ENCODE measurements at places on chromosomes 7 and 10. TPM values are rescaled to one million over a fixed set of nuclear protein-coding genes. Genes with fewer than 3 reads are reported as not detected.
A peak's percentile ranks its signal among the peaks of the same experiment; 100 is the strongest.

The DPY19L1 gene
- 11.3 TPM for total RNA-seq

DNA sequence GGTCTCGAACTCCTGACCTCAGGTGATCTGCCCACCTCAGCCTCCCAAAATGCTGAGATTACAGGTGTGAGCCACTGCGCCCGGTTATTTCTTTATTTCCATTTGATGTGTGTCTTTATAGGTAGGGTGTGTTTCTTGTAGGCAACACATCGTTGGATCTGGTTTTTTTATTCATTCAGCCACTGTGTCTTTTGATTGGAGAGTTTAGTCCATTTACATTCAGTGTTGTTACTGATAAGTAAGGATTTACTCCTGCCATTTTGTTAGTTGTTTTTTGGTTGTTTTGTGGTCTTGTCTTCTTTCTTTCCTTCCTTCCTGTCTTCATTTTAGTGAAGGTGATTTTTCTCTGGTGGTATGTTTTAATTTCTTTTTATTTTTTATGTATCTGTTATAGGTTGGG, 16.9 kb downstream of the TMEM248 start:
- no peak overlapping the region for H3K4me3 ChIP-seq
- no peak overlapping the region for H3K27ac ChIP-seq
- H3K36me3 ChIP-seq = no peaks in the 10 kb centered on the region
- H3K27me3 ChIP-seq = no peaks in the 10 kb centered on the region
- H3K4me1 ChIP-seq = peaks cover 7% of the 10 kb centered on the region
- DNase-seq = no peak

The GPR26 gene
- not detected for total RNA-seq

GRCh38 chr7:148903504-148903903, 19.4 kb upstream of the EZH2 start:
- H3K27ac ChIP-seq = no peak overlapping the region
- H3K36me3 ChIP-seq = no peaks in the 10 kb centered on the region
- no peak for DNase-seq
- no peaks in the 10 kb centered on the region for H3K4me1 ChIP-seq
- no peak overlapping the region for H3K4me3 ChIP-seq

- no peak for DNase-seq
- peak overlapping the region; percentile 47 for H3K27ac ChIP-seq
- H3K36me3 ChIP-seq = no peaks in the 10 kb centered on the region
- H3K27me3 ChIP-seq = no peaks in the 10 kb centered on the region
- H3K4me1 ChIP-seq = no peaks in the 10 kb centered on the region
Observed at GRCh38 chr7:39720586-39720985, 97.2 kb downstream of the RALA start.

- no peak overlapping the region for H3K4me3 ChIP-seq
- no peaks in the 10 kb centered on the region for H3K27me3 ChIP-seq
- H3K36me3 ChIP-seq = no peaks in the 10 kb centered on the region
- no peak for DNase-seq
- H3K27ac ChIP-seq = no peak overlapping the region
Observed at GRCh38 chr10:29228562-29228961, 60.3 kb upstream of the LYZL1 start.

The CUX1 gene
- total RNA-seq = 65.3 TPM

GRCh38 chr10:48384699-48384982, 78.2 kb downstream of the MAPK8 start:
- peaks cover 26% of the 10 kb centered on the region for H3K4me1 ChIP-seq
- no peak overlapping the region for H3K4me3 ChIP-seq
- no peak overlapping the region for H3K27ac ChIP-seq
- DNase-seq = no peak

DNA sequence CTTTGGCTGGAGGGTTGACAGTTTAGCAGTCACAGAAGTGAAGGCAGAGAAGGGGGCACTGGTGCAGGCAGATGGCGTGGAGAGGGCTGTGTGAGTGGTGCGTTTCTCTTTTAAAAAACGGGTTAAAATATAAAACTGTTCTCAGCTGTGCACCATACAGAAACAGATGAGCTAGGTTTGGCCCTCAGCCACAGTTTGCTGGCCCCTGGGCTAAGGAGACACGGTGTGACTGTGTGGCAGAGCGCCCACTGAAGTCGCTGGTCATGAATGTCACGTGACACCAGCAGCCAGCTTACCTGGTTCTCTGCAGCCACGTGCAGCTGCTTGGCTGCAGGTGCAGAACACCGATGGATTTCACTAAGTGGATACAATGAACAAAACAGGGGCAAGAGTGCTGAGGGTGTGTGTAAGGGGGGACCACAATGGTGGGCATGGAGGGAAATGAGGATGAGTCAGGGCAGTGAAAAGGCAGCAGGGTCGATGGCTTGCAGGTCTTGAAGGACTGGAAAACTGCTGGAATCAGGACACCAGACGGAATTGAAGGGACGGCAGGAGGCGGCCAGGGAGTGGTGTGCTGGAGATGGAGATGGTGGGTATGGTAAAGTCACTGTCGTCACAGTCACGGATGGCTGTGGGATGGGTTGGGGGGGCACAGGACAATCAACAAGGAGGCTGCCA, 7.4 kb downstream of the ZNF746 start:
- H3K36me3 ChIP-seq = peaks cover 6% of the 10 kb centered on the region
- no peak for DNase-seq
- no peak overlapping the region for H3K4me3 ChIP-seq
- no peaks in the 10 kb centered on the region for H3K27me3 ChIP-seq
- H3K4me1 ChIP-seq = peaks cover 2% of the 10 kb centered on the region

DNA sequence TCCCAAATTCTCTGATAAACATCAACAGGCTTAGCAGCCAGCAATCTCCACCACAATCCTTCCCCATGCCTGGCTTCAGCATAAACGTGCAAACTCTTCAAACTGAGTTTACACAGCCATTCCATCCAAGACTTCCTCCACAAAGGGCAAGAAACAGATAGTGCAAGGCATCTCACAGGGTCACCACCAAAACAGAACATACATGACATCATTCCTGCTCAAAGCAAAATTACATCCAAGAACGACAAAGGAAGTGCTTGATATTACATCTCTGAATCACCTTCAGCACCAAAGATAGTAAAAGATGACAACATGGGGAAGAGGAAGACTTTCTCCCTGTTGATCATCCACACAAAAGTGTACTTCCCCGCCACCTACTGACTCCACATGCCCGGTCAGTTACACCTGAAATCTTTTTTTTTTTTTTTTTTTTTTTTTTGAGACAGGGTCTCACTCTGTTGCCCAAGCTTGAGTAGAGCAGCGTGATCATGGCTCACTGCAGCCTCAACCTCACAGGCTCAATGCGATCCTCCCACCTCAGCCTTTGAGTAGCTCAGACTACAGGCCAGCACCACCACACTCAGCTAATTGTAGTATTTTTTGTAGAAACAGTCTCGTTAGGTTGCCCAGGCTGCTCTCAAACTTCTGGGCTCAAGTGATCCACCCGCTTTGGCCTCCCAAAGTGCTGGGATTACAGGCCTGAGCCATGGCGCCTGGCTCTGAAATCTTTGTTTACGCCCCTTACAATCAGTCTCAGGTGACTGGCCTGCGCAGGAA, 127.5 kb downstream of the PARD3 start:
- H3K27me3 ChIP-seq = no peaks in the 10 kb centered on the region
- H3K36me3 ChIP-seq = no peaks in the 10 kb centered on the region
- no peak for DNase-seq
- H3K4me1 ChIP-seq = peaks cover 40% of the 10 kb centered on the region

The NRF1 gene
- total RNA-seq = 22.6 TPM

- no peak for DNase-seq
- H3K27ac ChIP-seq = no peak overlapping the region
- H3K4me1 ChIP-seq = no peaks in the 10 kb centered on the region
Observed at GRCh38 chr7:67391168-67391567, 394.5 kb downstream of the TYW1 start.

- H3K27ac ChIP-seq = no peak overlapping the region
- peaks cover 28% of the 10 kb centered on the region for H3K4me1 ChIP-seq
- no peaks in the 10 kb centered on the region for H3K27me3 ChIP-seq
- DNase-seq = no peak
- H3K4me3 ChIP-seq = no peak overlapping the region
Observed at GRCh38 chr7:117325836-117326235, 3.0 kb upstream of the WNT2 start.

The ATOH7 gene
- total RNA-seq = not detected

The SPDYE8 gene
- total RNA-seq = not detected

The CYP26C1 gene
- not detected for total RNA-seq

The GIMAP4 gene
- total RNA-seq = 25.3 TPM

- H3K27ac ChIP-seq = no peak overlapping the region
- no peaks in the 10 kb centered on the region for H3K27me3 ChIP-seq
- H3K4me1 ChIP-seq = no peaks in the 10 kb centered on the region
- no peak overlapping the region for H3K4me3 ChIP-seq
- no peaks in the 10 kb centered on the region for H3K36me3 ChIP-seq
Observed at GRCh38 chr10:44799966-44800365, 111.2 kb upstream of the TMEM72 start.

The TRPV6 gene
- total RNA-seq = 7.9 TPM

GRCh38 chr10:28385748-28386502, 83.1 kb upstream of the MPP7 start:
- no peak overlapping the region for H3K4me3 ChIP-seq
- no peaks in the 10 kb centered on the region for H3K36me3 ChIP-seq
- H3K27me3 ChIP-seq = no peaks in the 10 kb centered on the region
- DNase-seq = no peak
- peak overlapping the region; percentile 13 for H3K27ac ChIP-seq

GRCh38 chr10:101415884-101416283, 61.9 kb downstream of the BTRC start:
- H3K36me3 ChIP-seq = no peaks in the 10 kb centered on the region
- no peak overlapping the region for H3K27ac ChIP-seq
- no peaks in the 10 kb centered on the region for H3K27me3 ChIP-seq
- no peak overlapping the region for H3K4me3 ChIP-seq
- no peak for DNase-seq
- no peaks in the 10 kb centered on the region for H3K4me1 ChIP-seq

DNA sequence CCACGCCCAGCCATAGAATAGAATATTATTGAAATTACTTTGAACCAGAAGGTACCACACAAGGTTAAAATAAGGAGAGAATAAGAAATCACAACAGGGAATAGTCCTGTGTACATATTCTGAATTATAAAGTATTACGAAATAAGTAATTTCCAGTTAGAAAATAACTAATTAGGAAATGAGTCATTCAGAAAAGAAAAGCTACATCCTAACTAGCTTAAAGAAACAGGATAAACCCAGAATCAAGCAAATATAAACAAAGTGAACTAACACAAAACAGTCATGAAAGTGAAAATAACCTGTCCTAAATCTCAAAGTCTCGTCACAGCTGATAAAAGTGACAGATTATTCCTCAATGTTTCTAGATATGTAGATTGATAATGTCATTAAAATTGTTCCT, 74.8 kb upstream of the NEBL start:
- no peaks in the 10 kb centered on the region for H3K36me3 ChIP-seq
- no peak overlapping the region for H3K4me3 ChIP-seq
- H3K4me1 ChIP-seq = no peaks in the 10 kb centered on the region

- no peak overlapping the region for H3K27ac ChIP-seq
- H3K36me3 ChIP-seq = peaks cover 4% of the 10 kb centered on the region
- no peaks in the 10 kb centered on the region for H3K27me3 ChIP-seq
- no peak for DNase-seq
- H3K4me3 ChIP-seq = no peak overlapping the region
- peaks cover 7% of the 10 kb centered on the region for H3K4me1 ChIP-seq
Observed at GRCh38 chr7:106273009-106273668, 11.6 kb downstream of the NAMPT start.

The WDFY4 gene
- 6.4 TPM for total RNA-seq

DNA sequence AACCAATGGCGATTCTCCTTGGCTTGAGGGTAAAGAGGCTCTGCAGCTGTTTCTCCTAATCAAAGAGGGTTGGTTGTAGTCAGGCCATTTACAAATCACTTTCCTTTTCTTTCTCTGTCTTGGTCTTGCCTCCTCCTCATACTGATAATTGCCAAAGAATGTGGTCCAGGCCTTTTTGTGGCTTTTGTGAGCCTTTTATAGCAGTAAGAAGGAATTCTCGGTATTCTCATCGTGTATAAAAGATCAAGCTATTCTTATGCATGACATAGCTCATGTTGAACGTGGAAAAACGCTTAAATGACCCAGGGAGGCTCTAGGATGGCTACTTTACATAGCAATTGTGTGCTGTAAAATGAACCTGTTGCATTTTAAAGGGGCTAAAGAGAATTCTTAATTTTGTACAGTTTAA, 62.6 kb downstream of the RBM20 start:
- H3K27ac ChIP-seq = no peak overlapping the region
- no peaks in the 10 kb centered on the region for H3K36me3 ChIP-seq

DNA sequence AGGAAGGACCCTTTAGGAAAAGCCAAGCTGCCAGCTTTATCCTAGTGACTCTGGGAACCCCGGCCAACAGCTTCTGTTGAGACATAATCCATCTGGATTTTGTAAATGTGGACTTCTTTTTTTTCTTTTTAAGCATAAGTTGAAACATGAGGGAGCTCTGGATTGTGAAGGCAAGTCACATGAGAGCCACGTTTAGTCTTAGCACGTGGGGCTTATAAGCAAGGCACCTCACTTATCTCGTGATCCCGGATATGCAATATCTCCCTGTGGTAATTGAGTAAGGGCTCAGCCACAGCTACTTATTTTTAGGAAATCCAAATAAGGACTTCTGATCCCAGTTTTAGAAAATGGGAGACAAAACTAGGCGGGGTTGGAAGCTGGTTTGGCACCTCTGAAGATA, 111.2 kb upstream of the PTN start:
- DNase-seq = peak; percentile 94
- H3K36me3 ChIP-seq = no peaks in the 10 kb centered on the region
- H3K27me3 ChIP-seq = no peaks in the 10 kb centered on the region
- H3K4me1 ChIP-seq = no peaks in the 10 kb centered on the region
- peak overlapping the region; percentile 64 for H3K27ac ChIP-seq

The FXYD4 gene
- not detected for total RNA-seq

- no peaks in the 10 kb centered on the region for H3K27me3 ChIP-seq
- H3K27ac ChIP-seq = no peak overlapping the region
- H3K4me1 ChIP-seq = peaks cover 10% of the 10 kb centered on the region
- H3K36me3 ChIP-seq = no peaks in the 10 kb centered on the region
Observed at GRCh38 chr7:159209429-159209828, 64.8 kb upstream of the VIPR2 start.

GRCh38 chr10:44958898-44959246, 730 bp upstream of the RASSF4 start:
- H3K27ac ChIP-seq = peak overlapping the region; percentile 83
- peaks cover 50% of the 10 kb centered on the region for H3K4me1 ChIP-seq
- H3K36me3 ChIP-seq = no peaks in the 10 kb centered on the region
- no peaks in the 10 kb centered on the region for H3K27me3 ChIP-seq

GRCh38 chr10:125769175-125769574, 6.4 kb downstream of the MMP21 start:
- no peak overlapping the region for H3K27ac ChIP-seq
- H3K27me3 ChIP-seq = no peaks in the 10 kb centered on the region
- no peak for DNase-seq
- no peaks in the 10 kb centered on the region for H3K4me1 ChIP-seq

The HOXA1 gene
- total RNA-seq = 0.74 TPM
